Activated CD4-positive, alpha-beta T cell treated with anti-CD3 and anti-CD28 coated beads, Interleukin-10, Interleukin-2, amounts not matched to agents 100 ng/mL and 50 ng/mL, durations not matched to agents 16 hours and 8 hours (primary cell): ENCODE measurements at places on chromosomes 7 and 10.

DNA sequence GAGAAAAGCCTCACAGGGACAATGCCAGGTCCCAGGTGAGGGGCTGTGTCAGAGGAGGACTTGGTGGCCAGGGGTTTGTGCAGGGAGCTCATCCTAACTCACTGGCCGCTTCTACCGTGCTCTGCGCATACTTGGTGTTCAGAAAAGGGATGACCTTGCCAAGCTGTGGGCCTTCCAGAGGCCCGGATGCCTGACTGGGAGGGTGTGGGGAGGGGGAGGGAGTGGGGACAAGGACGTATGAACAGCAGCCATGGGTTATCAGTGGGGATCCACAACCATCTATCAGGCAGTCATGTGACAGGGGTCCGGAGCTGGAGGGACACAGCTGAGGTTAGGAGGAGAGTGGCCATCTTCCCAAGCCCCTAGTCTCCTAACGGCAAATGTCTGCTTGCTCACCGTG is 6.2 kb downstream of the SFXN4 start:
- DNase-seq = no peak

- DNase-seq = peak; percentile 88
Observed at GRCh38 chr10:14185316-14186045, 145.2 kb downstream of the FRMD4A start.

DNA sequence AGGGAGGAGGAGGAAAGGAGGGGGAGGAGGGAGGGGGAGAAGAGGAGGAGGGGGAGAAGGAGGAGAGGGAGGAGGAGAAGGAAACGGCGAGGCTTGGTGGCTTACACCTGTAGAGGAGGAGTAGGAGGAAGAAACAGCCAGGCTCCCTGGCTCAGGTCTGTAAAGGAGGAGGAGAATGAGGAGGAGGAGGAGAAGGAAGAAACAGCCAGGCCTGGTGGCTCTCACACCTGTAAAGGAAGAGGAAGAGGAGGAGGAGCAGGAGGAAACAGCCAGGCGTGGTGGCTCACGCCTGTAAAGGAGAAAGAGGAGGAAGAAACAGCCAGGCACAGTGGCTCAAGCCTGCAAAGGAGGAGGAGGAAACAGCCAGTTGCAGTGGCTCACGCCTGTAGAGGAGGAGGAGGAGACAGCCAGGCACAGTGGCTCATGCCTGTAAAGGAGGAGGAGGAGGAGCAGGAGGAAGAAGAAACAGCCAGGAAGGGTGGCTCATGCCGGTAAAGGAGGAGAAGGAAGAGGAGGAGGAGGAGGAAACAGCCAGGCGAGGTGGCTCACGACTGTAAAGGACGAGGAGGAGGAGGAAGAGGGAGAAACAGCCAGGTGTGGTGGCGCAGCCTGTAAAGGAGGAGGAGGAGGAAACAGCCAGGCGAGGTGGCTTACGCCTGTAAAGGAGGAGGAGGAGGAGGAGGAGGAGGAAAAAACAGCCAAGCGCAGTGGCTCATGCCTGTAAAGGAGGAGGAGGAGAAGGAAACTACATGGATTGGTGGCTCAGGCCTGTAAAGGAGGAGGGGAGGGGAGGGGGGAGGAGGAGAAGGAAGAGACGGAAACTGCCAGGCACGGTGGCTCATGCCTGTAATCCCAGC is 14.9 kb upstream of the CRCP start:
- DNase-seq = peak; percentile 48

DNA sequence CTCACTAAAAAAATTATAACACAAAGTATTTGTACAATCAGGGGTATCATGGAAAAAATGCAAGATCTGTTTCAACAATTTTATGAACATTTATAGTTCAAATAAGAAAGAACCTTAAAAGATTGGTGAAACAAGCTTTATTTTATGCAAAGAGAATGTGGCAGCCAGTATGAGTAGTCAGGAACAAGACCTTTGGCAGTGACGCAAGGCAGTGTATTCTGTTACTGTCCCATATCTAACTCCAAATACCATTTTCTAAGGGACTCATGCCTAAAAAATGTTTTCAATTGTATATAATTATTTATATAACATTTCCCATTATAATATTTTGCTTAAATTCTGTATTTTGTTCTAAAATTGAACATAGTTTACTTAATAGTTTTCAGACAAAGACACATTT is 19.1 kb upstream of the FAM53B start:
- DNase-seq = no peak

DNA sequence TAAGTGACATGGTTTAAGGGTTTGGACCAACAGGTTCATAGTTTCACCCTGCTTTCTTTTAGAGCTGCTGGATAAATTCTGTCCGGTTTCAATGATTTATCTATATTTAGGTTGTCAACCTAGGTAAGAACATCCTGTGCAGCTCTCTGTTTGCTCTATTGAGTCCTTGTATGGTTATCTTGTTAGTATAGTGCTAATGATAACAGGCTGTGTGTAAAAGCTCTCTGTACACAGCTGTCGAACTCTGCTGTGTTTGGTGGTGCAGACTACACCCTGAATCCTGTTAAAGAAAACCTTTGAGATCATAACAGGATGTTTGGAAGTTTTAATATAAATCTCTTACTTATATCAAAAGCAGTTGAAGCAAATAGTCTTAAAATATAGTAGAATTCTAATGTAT is 219.2 kb downstream of the SDK1 start:
- no peak for DNase-seq
